Stimulated activated CD8-positive, alpha-beta memory T cell treated with anti-CD3 and anti-CD28 coated beads, Interleukin-4, amount 100 ng/mL, for 4 hours (primary cell): ENCODE measurements at places on chromosomes 1 and 21.

GRCh38 chr1:63198871-63199394 is 123.4 kb upstream of the FOXD3 start:
- no peak for DNase-seq

- no peak for DNase-seq
These were observed 945 bp upstream of the WNT9A start for GRCh38 chr1:227948493-227949260.

GRCh38 chr1:150429805-150430204 is 57.4 kb upstream of the TARS2 start:
- DNase-seq = no peak

DNA sequence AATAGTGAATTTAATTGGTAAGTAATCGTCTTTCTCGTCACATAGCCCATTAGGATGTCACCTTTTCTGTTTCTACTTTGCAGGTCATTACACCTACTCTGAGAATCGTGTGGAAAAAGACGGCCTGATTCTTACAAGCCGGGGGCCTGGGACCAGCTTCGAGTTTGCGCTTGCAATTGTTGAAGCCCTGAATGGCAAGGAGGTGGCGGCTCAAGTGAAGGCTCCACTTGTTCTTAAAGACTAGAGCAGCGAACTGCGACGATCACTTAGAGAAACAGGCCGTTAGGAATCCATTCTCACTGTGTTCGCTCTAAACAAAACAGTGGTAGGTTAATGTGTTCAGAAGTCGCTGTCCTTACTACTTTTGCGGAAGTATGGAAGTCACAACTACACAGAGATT is 23.3 kb downstream of the PARK7 start:
- no peak for DNase-seq
